ENCODE measurements at places on chromosomes 1 and 21. TPM values are rescaled to one million over a fixed set of nuclear protein-coding genes. Genes with fewer than 3 reads are reported as not detected.

DNA sequence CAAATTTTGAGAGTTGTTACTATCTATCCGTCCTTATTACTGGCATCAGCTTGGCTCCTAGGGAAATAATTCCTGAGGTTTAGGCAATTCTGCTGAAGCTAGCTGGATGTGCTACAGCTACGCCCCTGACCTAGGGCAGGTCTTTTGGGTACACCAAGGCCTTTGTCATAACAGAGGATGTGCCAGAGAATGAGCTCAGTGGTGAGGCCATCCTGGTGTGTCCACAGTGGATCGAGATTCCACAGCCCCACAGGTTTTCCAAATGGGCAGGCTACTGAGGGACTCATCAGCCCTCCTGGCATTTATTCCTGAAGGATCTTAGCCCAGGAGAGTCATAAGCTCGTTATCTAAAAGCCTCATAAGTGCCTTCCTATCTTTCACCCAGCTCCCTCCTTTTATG lies 475.2 kb upstream of the USP24 start:
- H3K27me3 ChIP-seq, result no peaks in the 10 kb centered on the region
- H3K27ac ChIP-seq, result peak overlapping the region; percentile 48
- H3K4me1 ChIP-seq, result peaks cover 38% of the 10 kb centered on the region
- H3K4me3 ChIP-seq, result no peak overlapping the region
- no peak for DNase-seq
- no peaks in the 10 kb centered on the region for H3K36me3 ChIP-seq

DNA sequence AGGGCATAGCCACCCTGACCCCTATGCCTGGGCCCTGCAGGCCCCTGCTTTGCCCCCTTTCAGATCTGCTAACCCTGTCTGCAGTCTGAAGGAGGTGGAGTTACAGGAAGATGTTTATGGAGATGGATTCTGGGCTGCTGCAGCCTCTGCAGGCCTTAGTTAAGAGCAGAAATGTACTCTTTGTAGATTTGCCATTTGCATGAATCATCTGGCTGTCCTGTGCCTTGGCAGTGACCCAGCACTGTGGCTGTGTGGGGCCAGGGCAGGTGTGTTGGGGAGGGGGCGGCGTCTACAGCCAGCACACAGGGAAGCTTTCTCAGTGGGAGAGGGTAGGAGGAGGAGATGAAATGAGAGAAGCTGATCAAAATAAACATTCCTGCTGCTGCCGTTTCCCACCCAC lies 867.3 kb downstream of the PLA2G4A start:
- H3K36me3 ChIP-seq, result no peaks in the 10 kb centered on the region
- no peak overlapping the region for H3K4me3 ChIP-seq
- no peak overlapping the region for H3K27ac ChIP-seq

DNA sequence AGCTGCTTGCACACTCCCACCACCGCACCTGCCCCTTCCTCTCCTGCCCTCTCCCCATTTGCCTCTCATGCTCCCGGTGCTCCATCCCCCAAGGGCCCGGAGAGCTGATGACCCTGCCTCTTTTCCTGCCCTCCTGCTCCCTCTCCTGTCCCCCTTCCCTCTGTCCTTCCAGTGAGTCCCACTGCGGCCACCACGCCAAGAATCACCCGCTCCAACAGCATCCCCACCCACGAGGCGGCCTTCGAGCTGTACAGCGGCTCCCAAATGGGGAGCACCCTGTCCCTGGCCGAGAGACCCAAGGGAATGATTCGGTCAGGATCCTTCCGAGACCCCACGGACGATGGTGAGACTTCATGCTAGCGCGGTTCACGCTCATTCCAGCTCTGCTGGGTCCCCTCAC lies 40.7 kb upstream of the IPO9 start:
- H3K36me3 ChIP-seq, result peaks cover 91% of the 10 kb centered on the region
- no peaks in the 10 kb centered on the region for H3K4me1 ChIP-seq
- no peak for DNase-seq
- peak overlapping the region; percentile 86 for H3K27ac ChIP-seq
- no peak overlapping the region for H3K4me3 ChIP-seq

DNA sequence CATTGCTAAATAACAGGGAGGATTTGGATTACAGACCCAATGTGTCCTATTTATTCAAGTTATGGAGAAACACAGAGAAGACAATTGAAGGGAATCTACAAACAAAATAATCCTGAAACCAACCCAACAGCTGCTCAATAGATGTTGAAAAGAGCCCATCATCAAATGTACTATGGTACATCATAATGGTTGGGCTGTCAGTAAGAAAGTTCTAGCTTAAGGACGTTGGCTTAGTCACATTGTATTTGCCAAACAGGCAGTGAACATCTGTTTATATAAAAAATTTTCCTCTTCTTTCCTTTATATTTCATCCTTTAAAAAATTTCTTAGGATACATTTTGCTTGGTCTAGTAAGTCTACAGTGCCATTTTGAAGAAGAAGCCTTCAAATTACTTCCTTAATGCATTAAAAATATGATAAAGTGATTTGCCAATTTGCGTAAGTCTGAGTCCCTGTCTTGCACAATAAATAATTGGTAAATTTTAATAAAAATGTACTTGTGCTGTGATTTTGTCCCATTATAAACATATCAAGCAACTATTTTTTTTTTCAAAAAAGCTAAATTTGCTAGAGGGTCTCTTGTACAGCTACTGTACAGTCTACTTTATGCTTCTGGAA lies 14.4 kb downstream of the MAP3K7CL start:
- no peaks in the 10 kb centered on the region for H3K27me3 ChIP-seq
- no peak overlapping the region for H3K27ac ChIP-seq
- no peak for DNase-seq

GRCh38 chr21:39852726-39853500 lies 14.3 kb upstream of the PCP4 start:
- no peak overlapping the region for H3K4me3 ChIP-seq
- H3K27me3 ChIP-seq, result no peaks in the 10 kb centered on the region
- no peak for DNase-seq
- H3K36me3 ChIP-seq, result no peaks in the 10 kb centered on the region
- no peaks in the 10 kb centered on the region for H3K4me1 ChIP-seq

- H3K27ac ChIP-seq, result no peak overlapping the region
- H3K27me3 ChIP-seq, result no peaks in the 10 kb centered on the region
- H3K4me1 ChIP-seq, result no peaks in the 10 kb centered on the region
- peaks cover 9% of the 10 kb centered on the region for H3K36me3 ChIP-seq
- H3K4me3 ChIP-seq, result no peak overlapping the region
Observed at GRCh38 chr21:46116776-46117585, 19.1 kb downstream of the COL6A2 start.

GRCh38 chr1:225818229-225818628 lies 8.3 kb downstream of the EPHX1 start:
- no peaks in the 10 kb centered on the region for H3K36me3 ChIP-seq
- no peak overlapping the region for H3K4me3 ChIP-seq
- no peaks in the 10 kb centered on the region for H3K27me3 ChIP-seq
- peaks cover 4% of the 10 kb centered on the region for H3K4me1 ChIP-seq
- no peak overlapping the region for H3K27ac ChIP-seq

RASAL2 gene
- total RNA-seq, result 35.3 TPM

KRTAP10-8 gene
- not detected for total RNA-seq

PCAT6 gene
- 19.8 TPM for total RNA-seq

LCE1C gene
- total RNA-seq, result not detected

TSTD1 gene
- total RNA-seq, result 347 TPM

DYNLT4 gene
- not detected for total RNA-seq
